ENCODE measurements at places on chromosomes 7 and 10. TPM values are rescaled to one million over a fixed set of nuclear protein-coding genes. Genes with fewer than 3 reads are reported as not detected.

ADAMTS14 gene
- total RNA-seq: not detected

NPSR1 gene
- total RNA-seq: not detected

PTER gene
- 12.8 TPM for total RNA-seq

TMEM229A gene
- not detected for total RNA-seq

ZNRF2 gene
- total RNA-seq: 15.1 TPM

SLC29A3 gene
- 3.4 TPM for total RNA-seq

CEP55 gene
- 81.1 TPM for total RNA-seq

MMD2 gene
- not detected for total RNA-seq

PFKP gene
- 233 TPM for total RNA-seq

UTF1 gene
- not detected for total RNA-seq

GIMAP6 gene
- total RNA-seq: 93.3 TPM

SH2D4B gene
- total RNA-seq: 0.21 TPM

IRF5 gene
- 8.0 TPM for total RNA-seq

CPED1 gene
- total RNA-seq: not detected

LIPN gene
- not detected for total RNA-seq

UCN3 gene
- not detected for total RNA-seq

GPRIN2 gene
- not detected for total RNA-seq

SORCS3 gene
- total RNA-seq: not detected

CYP3A7 gene
- not detected for total RNA-seq

KLF14 gene
- not detected for total RNA-seq

ELOVL3 gene
- not detected for total RNA-seq

CAV2 gene
- not detected for total RNA-seq

MMP21 gene
- total RNA-seq: not detected

LIPM gene
- total RNA-seq: not detected

OR9A2 gene
- total RNA-seq: not detected

SEMA3D gene
- total RNA-seq: not detected

ADRB1 gene
- total RNA-seq: 0.45 TPM

EEPD1 gene
- total RNA-seq: 2.6 TPM

ACTL6B gene
- not detected for total RNA-seq

ZSWIM8 gene
- 58.3 TPM for total RNA-seq

ZNF365 gene
- total RNA-seq: not detected

ACBD7 gene
- total RNA-seq: 5.2 TPM

LMOD2 gene
- not detected for total RNA-seq

CTAGE8 gene
- total RNA-seq: 2.2 TPM

EPHA1 gene
- total RNA-seq: 12.4 TPM

CRYGN gene
- total RNA-seq: 0.50 TPM

CPA2 gene
- total RNA-seq: not detected

CNNM1 gene
- total RNA-seq: 0.13 TPM

PAPOLB gene
- total RNA-seq: not detected

TEX36 gene
- not detected for total RNA-seq

KIF5B gene
- 57.8 TPM for total RNA-seq

FFAR4 gene
- total RNA-seq: not detected

UNCX gene
- total RNA-seq: not detected

AGR3 gene
- total RNA-seq: not detected

C10orf90 gene
- not detected for total RNA-seq

PVRIG gene
- total RNA-seq: 64.8 TPM

GRM3 gene
- not detected for total RNA-seq

HOXA9 gene
- total RNA-seq: not detected

CAMK2G gene
- total RNA-seq: 48.4 TPM

SPDYE11 gene
- total RNA-seq: not detected

PRR15 gene
- not detected for total RNA-seq
